Right lung (tissue), 10 donors: ENCODE measurements at places on chromosomes 2 and 18. TPM values are rescaled to one million over a fixed set of nuclear protein-coding genes. Genes with fewer than 3 reads are reported as not detected.
A peak's percentile ranks its signal among the peaks of the same experiment; 100 is the strongest.

Gene HOXD13
- not detected for polyA plus RNA-seq

Gene SLC1A4
- polyA plus RNA-seq: 4.6 TPM

Gene PROKR1
- polyA plus RNA-seq: 0.07 TPM

Gene ZNF514
- polyA plus RNA-seq: 44.4 TPM

Gene CAPN14
- 0.19 TPM for polyA plus RNA-seq

Gene MOCOS
- polyA plus RNA-seq: 1.2 TPM

DNA sequence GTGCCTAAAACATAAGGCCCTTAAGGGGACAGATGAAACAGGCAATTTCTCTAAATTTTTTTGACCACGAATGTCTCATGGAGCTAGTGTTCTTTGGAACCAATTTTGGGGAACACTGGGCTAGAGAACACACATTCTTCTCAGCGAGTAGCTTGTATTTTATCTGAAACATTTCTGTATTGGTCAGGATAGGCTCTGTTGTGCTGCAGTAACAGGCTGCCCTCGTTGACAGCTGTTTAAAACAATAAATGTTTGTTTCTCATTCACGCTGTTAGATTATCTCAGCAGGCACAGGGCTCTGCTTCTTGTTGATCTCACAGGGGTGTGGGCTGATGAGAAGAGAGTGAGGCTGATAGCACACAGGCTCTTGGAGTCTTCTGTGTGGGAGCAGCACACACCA lies 105.3 kb downstream of the SH3RF3 start:
- no peak for DNase-seq

GRCh38 chr2:197460649-197461048 lies 7.3 kb downstream of the COQ10B start:
- DNase-seq: no peak

- DNase-seq: no peak
These were observed 21.5 kb downstream of the DTNB start for GRCh38 chr2:25651782-25652455.

- DNase-seq: no peak
These were observed 553.3 kb downstream of the CMPK2 start for GRCh38 chr2:6312367-6312766.

DNA sequence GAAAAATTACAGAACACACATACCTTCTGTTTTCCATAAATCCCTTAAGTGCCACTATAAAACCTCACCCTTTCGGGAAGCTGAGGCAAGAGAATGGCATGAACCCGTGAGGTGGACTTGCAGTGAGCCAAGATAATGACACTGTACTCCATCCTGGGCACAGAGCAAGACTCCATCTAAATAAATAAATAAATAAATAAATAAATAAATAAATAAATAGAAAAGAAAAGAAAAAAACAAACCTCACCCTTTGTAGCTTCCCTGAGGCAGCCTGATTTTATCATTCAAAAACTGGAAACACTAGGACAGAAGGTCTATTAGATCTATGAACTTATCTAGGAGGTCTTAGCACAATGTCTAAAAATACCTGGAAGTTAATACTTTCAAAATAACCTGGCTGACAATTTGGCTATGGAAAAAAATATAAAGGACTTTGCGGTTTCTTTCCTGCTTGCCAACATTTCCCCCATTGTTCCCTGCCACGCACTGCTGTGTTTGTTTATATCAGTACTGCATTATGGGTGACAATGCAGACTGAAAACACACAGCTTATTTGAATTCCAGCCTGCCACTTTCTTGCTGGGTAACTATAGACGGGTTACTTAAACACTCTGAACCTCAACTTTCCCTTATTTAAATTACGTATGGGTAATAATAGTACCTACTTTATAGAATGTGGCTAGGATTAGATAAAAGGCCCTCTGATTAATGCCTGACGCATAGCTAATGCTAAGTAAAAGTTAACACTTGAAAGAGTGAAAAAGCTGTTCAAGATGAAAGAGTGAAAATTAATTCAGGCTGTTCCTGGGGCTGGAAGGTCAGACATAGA lies 313.0 kb downstream of the RDH14 start:
- no peak for DNase-seq

- peak; percentile 28 for DNase-seq
These were observed 54.3 kb downstream of the TMX3 start for GRCh38 chr18:68660354-68661183.

DNA sequence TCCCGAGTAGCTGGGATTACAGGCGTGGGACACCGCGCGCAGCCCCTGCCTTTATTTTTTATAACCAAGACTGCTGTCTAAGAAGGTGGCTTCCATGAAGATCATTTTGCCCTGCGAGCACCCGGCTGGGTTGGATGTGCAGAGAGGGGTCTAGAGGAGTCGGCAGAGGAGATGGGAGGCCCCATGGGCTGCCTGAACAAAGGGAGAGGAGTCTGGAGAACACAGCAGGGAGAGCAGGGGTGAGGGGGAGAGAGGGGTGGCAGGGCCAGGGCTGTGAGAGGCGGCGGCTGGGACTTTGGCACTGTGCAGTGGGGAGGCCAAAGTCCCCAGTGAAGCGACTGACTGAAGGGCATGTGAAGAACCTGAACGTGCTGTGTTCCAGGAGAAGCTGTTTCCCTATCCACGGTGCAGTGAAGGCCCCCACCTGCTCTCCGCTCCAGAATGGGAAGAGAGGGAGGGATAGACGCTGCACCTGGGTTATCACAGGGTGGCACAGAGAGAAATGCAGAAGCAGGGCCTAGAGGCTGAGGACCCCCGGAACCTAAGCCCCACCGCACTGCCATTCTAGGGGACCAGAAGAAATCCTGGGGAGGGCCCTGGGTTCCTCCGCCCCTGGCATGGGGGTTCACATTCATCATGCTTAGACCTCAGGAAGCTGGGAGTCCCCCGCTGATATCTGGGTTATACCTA lies 24.8 kb upstream of the FOSL2 start:
- DNase-seq: no peak

GRCh38 chr18:10249270-10249669 lies 205.2 kb upstream of the APCDD1 start:
- DNase-seq: no peak

- no peak for DNase-seq
These were observed 89.1 kb downstream of the HS1BP3 start for GRCh38 chr2:20561637-20562454.

- no peak for DNase-seq
These were observed 35.8 kb upstream of the INHBB start for GRCh38 chr2:120310136-120310535.

DNA sequence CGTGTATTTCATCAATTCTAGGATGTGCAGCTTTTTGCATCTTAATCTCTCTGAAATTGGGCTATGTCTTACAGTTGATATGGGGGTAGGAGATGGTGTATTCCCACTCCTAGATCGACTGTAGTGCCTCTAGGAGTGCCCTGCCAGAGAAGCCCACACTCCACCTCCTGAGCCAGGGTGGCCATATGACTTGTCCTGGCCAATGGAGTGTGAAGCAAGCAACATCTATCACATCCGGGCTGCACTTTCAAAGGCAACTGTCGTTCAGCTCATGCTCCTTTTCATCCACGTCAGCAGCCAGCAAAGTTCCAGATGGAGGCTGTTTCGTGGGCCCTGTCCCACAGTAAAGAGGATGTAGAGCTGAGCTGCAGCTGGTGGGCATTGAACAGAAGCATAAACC lies 149.4 kb upstream of the SLC1A4 start:
- DNase-seq: no peak

- no peak for DNase-seq
These were observed 25.2 kb upstream of the TLK1 start for GRCh38 chr2:171185941-171186340.

DNA sequence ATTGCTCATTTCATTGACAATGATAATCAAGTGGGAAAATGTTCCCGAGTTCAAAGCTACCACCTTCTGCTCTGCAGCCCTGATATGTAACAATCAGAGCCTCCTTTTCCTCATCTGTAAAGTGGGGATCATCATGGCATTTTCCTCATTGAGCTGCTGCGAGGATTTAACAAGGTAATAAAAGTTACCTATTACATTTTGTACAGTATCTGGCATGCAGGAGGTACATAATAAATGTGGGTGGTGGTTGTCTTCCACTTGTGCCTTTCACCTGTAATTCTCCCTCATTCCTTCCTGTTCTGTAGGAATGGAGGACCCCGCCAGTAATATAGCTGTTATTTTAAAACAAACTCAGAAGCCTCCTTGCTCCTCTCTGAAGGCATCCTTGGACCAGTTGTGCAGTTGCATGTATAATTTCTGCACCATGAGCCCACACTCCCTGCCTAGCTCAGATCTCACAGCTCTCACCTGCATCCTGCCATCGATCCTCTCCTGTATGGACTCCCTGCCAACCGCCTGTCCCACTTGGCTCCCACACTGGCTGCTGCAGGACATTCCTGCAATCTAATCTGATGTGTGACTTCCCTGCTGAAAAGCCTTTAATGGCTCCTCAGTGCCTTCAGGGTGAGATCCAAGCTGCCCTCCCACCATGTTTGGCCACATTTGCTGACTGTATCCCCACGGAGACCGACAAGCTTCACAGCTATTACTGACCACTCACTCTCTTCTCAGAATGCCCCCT lies 350.4 kb downstream of the EN1 start:
- DNase-seq: no peak
